Osteoblast (primary cell): ENCODE measurements at places on chromosomes 7 and 10.

- H3K36me3 ChIP-seq: no peaks in the 10 kb centered on the region
- no peak overlapping the region for H3K4me3 ChIP-seq
- H3K27me3 ChIP-seq: peaks cover 3% of the 10 kb centered on the region
- no peak for DNase-seq
- H3K4me1 ChIP-seq: no peaks in the 10 kb centered on the region
- H3K27ac ChIP-seq: no peak overlapping the region
Measured at GRCh38 chr10:59025981-59026765, 150.3 kb upstream of the PHYHIPL start.

GRCh38 chr7:111571720-111572119, 9.4 kb upstream of the IMMP2L start:
- H3K27ac ChIP-seq: no peak overlapping the region
- no peaks in the 10 kb centered on the region for H3K36me3 ChIP-seq
- no peaks in the 10 kb centered on the region for H3K4me1 ChIP-seq
- no peak for DNase-seq
- H3K4me3 ChIP-seq: no peak overlapping the region

- no peak overlapping the region for H3K27ac ChIP-seq
- no peak for DNase-seq
- H3K27me3 ChIP-seq: no peaks in the 10 kb centered on the region
- no peak overlapping the region for H3K4me3 ChIP-seq
- no peaks in the 10 kb centered on the region for H3K4me1 ChIP-seq
- H3K36me3 ChIP-seq: no peaks in the 10 kb centered on the region
Measured at GRCh38 chr7:156544919-156545715, 95.5 kb upstream of the RNF32 start.

DNA sequence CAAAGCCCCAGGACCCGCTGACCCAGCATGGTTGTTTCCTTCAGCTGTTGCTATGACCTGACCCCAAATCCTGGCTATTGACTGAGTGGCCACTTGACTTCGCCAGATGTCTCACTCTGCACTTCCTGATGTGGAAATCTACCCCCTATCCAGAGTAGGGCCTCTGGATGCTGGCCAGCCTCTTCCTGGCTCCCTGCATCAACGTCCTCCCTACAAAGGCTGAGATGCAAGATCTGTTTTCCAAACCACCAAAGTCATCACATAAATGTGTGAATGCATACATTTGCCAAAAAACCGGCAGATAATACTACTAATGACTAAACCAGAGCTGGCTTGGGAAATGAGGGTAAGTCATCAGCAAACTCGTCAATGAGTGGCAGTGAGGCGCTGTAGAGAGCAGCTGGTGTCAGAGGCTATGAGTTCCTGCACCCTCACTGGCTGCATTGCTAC, 70.4 kb downstream of the PYROXD2 start:
- peaks cover 42% of the 10 kb centered on the region for H3K4me1 ChIP-seq
- no peaks in the 10 kb centered on the region for H3K36me3 ChIP-seq
- DNase-seq: no peak
- no peak overlapping the region for H3K4me3 ChIP-seq
- peak overlapping the region; percentile 47 for H3K27ac ChIP-seq

GRCh38 chr10:102735065-102735562, 8.6 kb upstream of the WBP1L start:
- no peak for DNase-seq
- H3K27ac ChIP-seq: no peak overlapping the region
- H3K4me1 ChIP-seq: no peaks in the 10 kb centered on the region
- H3K27me3 ChIP-seq: no peaks in the 10 kb centered on the region
- no peak overlapping the region for H3K4me3 ChIP-seq

DNA sequence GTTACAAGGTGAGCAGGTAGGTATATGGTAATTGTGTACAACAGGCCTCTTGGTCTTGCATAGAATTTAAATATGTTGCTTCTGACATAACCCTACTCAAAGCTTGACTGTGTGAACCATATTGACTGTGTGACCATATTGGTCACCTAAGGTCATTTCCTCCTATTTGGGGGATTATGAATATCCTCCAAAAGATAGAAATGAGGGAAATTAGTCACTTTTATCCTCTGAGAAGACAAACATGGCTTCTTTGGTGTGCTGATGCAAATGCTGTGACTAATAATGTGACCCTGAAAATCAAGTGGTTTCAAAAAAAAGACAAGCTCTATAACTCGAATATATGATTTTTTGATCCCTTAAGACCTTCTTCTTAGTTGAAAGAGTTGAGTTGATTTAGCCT, 27.9 kb downstream of the IFIT5 start:
- H3K4me3 ChIP-seq: no peak overlapping the region
- no peaks in the 10 kb centered on the region for H3K36me3 ChIP-seq
- no peak for DNase-seq
- no peak overlapping the region for H3K27ac ChIP-seq
- no peaks in the 10 kb centered on the region for H3K27me3 ChIP-seq

DNA sequence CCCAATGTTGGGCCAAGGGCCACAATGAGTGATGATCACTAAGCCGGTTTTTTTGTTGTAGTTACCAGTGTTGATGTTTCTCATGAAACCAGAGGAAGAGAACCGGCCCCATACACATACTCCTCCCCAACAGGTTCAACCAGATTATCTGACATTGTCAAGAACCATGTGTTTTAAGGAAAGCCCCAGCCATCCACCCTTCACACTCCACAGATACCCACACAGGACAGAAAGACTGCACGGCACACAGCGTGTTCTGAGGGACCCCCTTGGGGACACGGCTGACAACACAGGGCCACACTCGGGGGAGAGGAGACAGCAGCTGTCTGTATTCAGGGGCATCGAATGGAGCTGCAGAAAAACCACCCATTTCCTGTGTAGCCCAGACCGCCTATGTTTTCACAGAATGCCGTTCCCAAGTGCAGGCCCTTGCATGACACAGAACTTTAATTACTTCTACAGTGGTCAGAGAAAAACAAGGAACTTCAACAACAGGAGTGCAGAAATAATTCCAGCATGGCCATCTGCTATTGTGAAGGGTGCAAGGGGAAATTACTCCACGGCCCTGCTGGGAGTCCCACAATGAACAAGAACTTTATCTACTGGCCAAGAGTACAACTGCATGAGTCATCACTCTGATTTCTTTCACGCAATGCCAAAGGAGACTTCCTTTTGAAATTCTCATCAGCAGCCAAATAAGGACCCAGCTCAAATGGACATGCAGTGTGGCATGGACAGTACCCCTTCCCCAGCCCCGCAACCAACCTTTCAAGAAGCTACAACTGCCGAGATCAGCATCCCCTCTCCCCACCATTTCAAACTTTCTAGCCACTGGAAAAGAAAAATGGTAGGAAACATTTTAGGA, 2.3 kb downstream of the KLF6 start:
- no peaks in the 10 kb centered on the region for H3K27me3 ChIP-seq
- DNase-seq: peak; percentile 94
- H3K36me3 ChIP-seq: peaks cover 65% of the 10 kb centered on the region

DNA sequence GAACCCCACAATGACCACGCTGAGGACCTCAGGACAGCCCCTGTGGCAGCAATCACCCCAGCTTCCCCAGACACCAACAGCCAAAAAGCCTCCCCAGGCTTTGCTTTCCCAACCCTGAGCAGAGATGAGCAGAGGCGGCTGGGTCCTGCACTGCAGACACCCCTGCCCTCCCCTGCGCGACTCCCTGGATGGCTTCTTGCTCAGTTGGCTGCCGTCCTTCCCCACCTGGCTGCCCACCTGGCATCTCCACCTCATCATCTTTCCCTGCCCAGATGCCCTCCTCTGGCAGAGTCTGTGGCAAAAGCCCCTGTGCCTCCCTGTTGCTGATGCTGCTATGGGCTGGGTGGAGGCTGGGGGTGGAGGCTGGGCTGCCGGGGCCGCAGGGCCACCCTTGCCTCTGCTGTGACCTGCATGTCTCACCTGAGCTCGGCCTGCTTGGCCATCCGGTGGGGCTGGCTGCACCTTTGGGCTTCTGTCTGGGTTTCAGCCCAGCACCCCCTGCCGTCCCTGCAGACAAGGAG, 567.7 kb downstream of the TCERG1L start:
- H3K4me3 ChIP-seq: no peak overlapping the region
- H3K27me3 ChIP-seq: no peaks in the 10 kb centered on the region
- no peaks in the 10 kb centered on the region for H3K36me3 ChIP-seq
- no peak overlapping the region for H3K27ac ChIP-seq
- H3K4me1 ChIP-seq: no peaks in the 10 kb centered on the region

DNA sequence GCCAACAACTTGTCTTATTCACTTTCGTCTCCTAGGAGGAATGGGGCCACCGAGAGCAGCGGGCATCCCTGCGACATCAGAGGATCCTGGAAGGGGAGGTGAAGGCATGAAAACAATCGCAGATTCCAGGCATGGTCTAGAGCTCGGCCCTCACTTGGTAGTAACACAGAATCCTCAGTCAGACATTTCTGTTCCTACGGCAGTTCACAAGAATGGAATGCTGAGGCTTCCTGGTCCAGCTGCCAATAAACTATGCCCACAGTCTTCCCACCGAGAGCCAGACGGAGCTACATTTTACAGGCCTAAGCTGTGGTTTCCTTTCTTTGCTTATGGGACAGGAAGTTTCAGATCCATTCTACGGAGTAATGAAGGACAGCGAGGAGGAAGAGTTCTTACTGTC, 75.8 kb downstream of the OR13A1 start:
- no peaks in the 10 kb centered on the region for H3K27me3 ChIP-seq
- DNase-seq: peak; percentile 74
- H3K4me3 ChIP-seq: no peak overlapping the region
- no peaks in the 10 kb centered on the region for H3K36me3 ChIP-seq

DNA sequence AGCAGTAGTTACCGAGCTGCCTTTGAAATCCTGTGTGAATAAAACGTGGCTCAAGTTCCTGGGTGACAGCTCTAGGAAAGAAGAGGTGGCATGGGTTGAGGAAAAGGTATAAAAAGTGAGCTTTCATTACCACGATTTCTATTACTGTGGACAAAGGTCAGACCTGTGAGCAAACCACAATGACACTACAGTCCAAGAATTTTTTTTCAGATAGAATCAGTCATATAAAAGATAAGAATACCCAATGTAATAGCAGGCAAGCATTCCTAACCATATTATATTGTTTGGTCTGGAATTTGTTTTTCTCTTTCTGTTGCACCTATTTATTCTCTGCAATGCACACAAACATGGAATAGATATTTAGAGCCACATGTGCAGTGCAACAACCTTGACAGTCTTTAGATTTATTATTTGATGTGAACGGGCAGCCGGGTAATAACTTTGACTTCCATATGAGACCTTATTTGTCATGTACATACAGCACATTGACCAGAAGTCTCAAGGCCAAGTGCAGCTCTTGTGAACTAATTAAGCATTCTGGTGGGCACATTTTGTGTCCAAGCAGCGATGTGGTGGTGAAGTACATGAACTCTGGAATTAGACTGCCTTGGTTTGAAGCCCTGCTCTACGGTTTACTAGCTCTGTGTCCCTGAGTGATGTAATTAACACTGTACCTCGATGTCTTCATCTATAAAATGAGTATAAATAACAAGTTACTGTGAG, 156.8 kb downstream of the NRCAM start:
- H3K27ac ChIP-seq: no peak overlapping the region
- no peak overlapping the region for H3K4me3 ChIP-seq
- H3K36me3 ChIP-seq: no peaks in the 10 kb centered on the region
- DNase-seq: no peak
- H3K27me3 ChIP-seq: no peaks in the 10 kb centered on the region
- peaks cover 4% of the 10 kb centered on the region for H3K4me1 ChIP-seq

DNA sequence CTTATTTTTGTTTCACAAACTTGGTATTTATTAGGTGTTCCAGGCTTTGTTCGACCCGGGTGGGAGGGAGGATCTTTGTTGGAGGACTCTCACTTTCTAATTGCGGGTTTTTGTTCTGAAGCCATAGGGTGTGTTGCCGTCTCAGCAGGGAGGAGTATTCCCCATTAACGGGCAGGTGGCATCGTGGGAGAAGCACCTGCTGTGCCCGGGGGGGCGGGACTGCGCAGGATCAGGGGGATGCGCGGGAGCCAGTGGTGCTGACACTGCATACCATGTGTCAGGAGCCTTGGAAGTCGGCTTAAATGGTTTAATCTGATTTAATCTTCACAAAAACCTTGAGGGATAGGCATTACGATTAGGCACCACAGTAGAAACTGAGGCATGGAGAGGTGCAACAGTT, 113.0 kb downstream of the MGMT start:
- H3K27ac ChIP-seq: no peak overlapping the region
- H3K36me3 ChIP-seq: no peaks in the 10 kb centered on the region
- no peak overlapping the region for H3K4me3 ChIP-seq
- no peaks in the 10 kb centered on the region for H3K4me1 ChIP-seq
- H3K27me3 ChIP-seq: no peaks in the 10 kb centered on the region

DNA sequence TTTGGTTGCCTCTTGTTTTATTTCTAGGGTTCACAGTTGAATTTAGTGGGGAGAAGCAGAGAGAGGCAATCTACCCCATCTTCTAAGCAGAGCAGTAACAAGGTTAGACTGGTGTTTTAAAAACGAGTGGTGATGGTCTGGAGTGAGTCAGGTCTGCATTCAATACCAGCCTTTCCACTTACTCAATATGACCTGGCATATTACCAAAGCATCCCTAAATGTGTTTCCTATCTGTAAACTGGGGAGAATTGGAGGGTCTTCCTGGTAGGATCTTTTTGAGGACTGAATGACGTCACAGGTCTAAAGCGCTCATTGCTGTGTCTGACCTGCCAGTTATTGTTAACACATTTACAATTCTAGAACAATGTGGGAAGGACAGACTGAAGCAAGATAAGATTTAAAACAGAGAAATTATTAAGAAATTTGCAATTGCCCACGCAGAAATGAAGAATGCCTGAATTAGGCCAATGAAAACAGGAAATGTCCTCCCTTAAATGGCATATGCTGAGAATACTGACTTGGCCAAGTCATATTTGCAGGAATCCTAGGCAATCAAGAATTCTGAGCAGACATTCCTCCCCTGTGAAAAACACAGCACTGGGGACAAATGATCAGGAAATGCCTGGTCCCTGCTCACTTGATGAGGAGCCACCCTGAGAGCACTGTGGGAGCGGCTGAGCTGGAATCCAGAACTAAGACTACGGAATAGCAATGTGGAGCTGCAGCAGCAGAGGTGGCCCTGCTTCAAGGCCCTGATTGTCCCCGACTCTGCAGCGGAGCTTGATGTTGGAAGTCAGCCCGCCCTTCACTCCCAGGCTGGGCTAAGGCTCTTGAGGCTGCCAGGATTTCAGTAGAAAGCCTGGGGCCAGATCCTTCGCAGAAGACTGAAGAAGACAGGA, 184.5 kb upstream of the CXCL12 start:
- H3K4me3 ChIP-seq: peak overlapping the region; percentile 24
- H3K27ac ChIP-seq: peak overlapping the region; percentile 95
- peaks cover 45% of the 10 kb centered on the region for H3K4me1 ChIP-seq
- H3K36me3 ChIP-seq: no peaks in the 10 kb centered on the region

GRCh38 chr7:74025146-74025545, 2.8 kb upstream of the ELN start:
- no peaks in the 10 kb centered on the region for H3K36me3 ChIP-seq
- peaks cover 18% of the 10 kb centered on the region for H3K27me3 ChIP-seq
- no peak overlapping the region for H3K4me3 ChIP-seq
- no peak overlapping the region for H3K27ac ChIP-seq
- H3K4me1 ChIP-seq: peaks cover 18% of the 10 kb centered on the region

DNA sequence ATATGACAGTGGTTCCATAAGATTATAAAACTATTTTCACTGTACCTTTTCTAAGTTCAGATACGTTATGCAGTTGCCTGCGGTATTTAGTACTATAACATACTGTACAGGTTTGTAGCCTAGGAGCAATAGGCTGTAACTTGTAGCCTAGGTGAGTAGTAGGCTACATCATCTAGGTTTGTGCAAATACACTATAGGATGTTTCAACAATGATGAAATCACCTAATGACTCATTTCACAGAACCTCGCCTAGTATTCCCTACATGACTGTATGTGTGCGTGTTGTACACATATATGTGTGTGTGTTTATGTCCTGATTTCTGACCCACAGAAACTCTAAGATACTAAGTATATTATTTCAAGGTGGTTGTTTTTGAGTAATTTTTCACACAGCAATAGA, 139.0 kb downstream of the HERPUD2 start:
- no peak overlapping the region for H3K27ac ChIP-seq
- H3K36me3 ChIP-seq: no peaks in the 10 kb centered on the region
- no peak for DNase-seq
